ENCODE measurements at places on chromosomes 4 and X. TPM values are rescaled to one million over a fixed set of nuclear protein-coding genes. Genes with fewer than 3 reads are reported as not detected.

The TBC1D8B gene
- 7.6 TPM for total RNA-seq

The CCDC120 gene
- total RNA-seq: 6.8 TPM

The FAM47A gene
- not detected for total RNA-seq

The HTR2C gene
- 2.4 TPM for total RNA-seq

The AASDH gene
- total RNA-seq: 12.2 TPM

The TCEAL5 gene
- 2.0 TPM for total RNA-seq

The KLHL13 gene
- 10.9 TPM for total RNA-seq

The TCEAL1 gene
- total RNA-seq: 10.9 TPM

The CITED1 gene
- total RNA-seq: 0.45 TPM

The RIBC1 gene
- total RNA-seq: 0.39 TPM

The TMPRSS11A gene
- total RNA-seq: not detected

The SNCA gene
- total RNA-seq: 13.0 TPM

The FGD1 gene
- 24.9 TPM for total RNA-seq

The GPC3 gene
- total RNA-seq: 61.2 TPM

The MRPL1 gene
- 29.2 TPM for total RNA-seq

The MCF2 gene
- 1.1 TPM for total RNA-seq

The PCDH7 gene
- 10.8 TPM for total RNA-seq

The COX18 gene
- 44.7 TPM for total RNA-seq

The PABPC5 gene
- total RNA-seq: 3.1 TPM

All from GM23338 (cell line).